Omental fat pad (tissue), 4 donors: ENCODE measurements at places on chromosomes 12 and 14. TPM values are rescaled to one million over a fixed set of nuclear protein-coding genes. Genes with fewer than 3 reads are reported as not detected.

The RBMS2 gene
- 63.8 TPM for total RNA-seq

GRCh38 chr12:113844495-113845210, 121.5 kb downstream of the RBM19 start:
- no peak for DNase-seq

- DNase-seq, result no peak
These were observed 197.5 kb upstream of the FLRT2 start for GRCh38 chr14:85332401-85332800.

GRCh38 chr14:57560681-57561080, 67.0 kb upstream of the CCDC198 start:
- DNase-seq, result no peak

DNA sequence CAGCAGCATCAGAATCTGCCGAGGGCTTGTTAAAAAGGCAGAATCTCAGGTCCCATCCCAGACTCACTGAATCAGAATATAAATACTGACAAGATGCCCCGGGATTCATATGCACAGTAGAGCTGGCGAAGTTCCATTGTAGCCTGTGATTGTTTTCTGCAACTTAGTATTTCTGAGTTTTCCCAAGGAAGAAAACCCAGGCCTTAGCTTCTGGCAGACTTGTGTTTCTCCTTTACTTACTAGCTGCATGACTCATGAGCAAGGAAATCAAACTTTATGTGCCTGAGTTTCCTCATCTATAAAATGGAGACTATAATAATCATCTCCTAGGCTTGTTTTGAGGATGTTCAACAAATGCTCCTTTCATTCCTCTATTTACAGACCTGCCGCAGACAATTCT, 278.5 kb upstream of the PLEKHG7 start:
- DNase-seq, result no peak
